ENCODE measurements at places on chromosomes 7 and 10.

DNA sequence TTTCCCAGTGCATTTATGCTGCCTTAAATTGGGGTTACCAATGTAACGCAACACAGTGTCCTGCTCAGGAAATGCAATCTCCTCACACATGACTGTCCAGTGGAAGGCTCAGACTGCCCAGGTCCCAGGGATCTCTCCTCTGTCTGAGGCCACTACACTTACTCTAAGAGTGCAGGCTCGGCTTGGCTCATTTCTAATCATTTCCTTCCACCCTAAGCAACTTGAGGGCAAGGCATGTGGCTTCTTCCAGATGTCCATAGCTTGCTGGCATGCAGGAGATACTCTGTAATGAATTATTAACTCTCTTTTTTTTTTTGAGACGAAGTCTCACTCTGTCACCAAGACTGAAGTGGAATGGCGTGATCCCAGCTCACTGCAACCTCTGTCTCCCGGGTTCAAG, 23.7 kb downstream of the PLAC9 start:
- DNase-seq = no peak

GRCh38 chr7:152136686-152137085, 111.2 kb downstream of the GALNT11 start:
- DNase-seq = no peak

DNA sequence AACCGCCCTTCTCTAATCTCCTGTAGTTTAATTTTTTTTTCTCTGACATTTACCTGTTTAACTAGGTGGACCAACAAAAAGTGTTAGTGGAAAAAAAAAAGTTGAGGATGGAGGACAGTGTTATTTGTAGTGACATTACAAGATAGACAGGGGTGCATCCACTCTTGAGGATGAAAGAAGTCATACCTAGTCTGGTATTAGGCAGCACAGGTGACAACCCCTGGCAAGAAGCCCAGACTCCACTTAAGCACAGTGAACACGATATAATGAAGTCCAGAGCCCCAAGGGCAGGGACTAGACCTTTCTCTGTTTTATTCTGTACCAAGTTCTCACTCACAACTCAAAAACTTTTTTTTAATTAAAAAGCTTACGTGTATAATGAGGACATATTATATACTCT, 268.4 kb downstream of the GPR37 start:
- no peak for DNase-seq

- no peak for DNase-seq
Measured at GRCh38 chr7:101378751-101379174, 16.1 kb downstream of the COL26A1 start.

DNA sequence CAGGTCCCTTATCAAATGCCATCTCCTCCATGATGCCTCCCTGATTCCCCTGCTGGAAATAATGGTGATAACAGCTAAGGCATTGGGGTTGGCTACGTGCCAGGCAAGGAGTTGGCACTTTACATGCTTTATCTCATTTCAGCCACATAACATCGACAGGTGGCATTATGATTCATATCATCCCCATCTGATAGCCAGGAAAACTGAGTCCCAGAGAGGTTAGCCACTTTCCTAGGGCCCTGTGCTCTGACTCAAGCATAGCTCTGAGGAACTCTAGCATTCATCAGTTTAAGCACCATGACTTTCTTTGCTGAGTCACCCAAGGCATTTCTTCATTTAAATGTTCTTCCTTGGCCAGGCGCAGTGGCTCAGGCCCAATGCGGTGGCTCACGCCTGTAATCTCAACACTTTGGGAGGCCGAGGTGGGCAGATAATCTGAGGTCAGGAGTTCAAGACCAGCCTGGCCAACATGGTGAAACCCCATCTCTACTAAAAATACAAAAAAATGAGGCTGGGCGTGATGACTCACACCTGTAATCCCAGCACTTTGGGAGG, 6.6 kb downstream of the LEP start:
- peak; percentile 65 for DNase-seq

- no peak for DNase-seq
Measured at GRCh38 chr7:31500656-31501055, 13.2 kb upstream of the ITPRID1 start.

DNA sequence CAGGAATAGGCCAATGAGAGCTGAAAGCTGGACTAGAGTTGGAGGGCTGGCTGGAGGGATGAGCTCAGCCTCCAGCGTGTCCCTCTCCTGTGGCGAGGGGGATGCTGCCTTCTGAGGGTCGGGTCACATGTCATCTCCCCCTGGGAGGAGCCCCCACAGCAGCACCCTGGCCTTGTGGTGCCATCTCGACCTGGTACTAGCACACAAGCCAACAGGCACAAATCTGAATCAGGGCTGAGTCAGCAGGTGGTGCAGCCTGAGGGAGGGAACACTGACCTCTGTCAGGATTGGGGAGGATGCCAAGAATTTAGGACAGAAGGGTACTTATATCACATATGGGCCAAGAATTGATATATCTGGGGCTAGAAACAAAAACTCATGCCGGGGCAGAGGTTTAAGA, 280.4 kb downstream of the CELF2 start:
- DNase-seq = no peak

- no peak for DNase-seq
Measured at GRCh38 chr7:4837803-4838625, 23.8 kb downstream of the PAPOLB start.

- DNase-seq = no peak
Measured at GRCh38 chr10:44463511-44464121, 78.7 kb upstream of the CXCL12 start.

- no peak for DNase-seq
Measured at GRCh38 chr10:111118758-111119157, 41.9 kb downstream of the ADRA2A start.

- no peak for DNase-seq
Measured at GRCh38 chr10:82208726-82209125, 333.7 kb downstream of the NRG3 start.

- DNase-seq = no peak
Measured at GRCh38 chr7:134865001-134865845, 85.8 kb downstream of the CALD1 start.

GRCh38 chr10:60978287-60979115, 34.5 kb upstream of the RHOBTB1 start:
- peak; percentile 88 for DNase-seq

GRCh38 chr7:4210821-4211220, 471.3 kb upstream of the FOXK1 start:
- DNase-seq = no peak

GRCh38 chr10:78415111-78415510, 381.4 kb downstream of the RPS24 start:
- no peak for DNase-seq

- no peak for DNase-seq
Measured at GRCh38 chr10:13592306-13592705, 5.5 kb downstream of the PRPF18 start.

DNA sequence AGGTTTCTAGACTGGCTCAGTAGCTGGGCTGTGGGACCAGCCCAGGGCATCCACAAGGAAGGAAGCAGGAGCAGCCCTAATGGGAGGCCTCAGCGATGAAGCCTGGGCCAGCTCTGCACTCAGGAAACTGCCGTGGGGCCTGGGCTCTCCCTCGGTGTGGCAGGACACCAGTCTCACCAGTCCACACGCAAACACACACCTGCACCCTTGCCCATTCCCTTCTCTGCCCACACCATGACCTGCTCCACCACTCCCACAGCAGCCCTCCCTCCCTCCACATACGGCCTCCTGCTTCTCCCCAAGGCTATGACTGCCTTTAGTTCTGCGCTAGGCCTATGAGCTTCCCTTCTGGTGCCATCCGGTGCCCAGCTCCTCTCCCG, 7.1 kb downstream of the FGF8 start:
- DNase-seq = no peak

- no peak for DNase-seq
Measured at GRCh38 chr10:89535171-89536012, at the start of gene SLC16A12. Gene SLC16A12, minus strand, starts transcription at chr10:89535594. Its CDS starts 73,016 bp downstream, at chr10:89462578.

DNA sequence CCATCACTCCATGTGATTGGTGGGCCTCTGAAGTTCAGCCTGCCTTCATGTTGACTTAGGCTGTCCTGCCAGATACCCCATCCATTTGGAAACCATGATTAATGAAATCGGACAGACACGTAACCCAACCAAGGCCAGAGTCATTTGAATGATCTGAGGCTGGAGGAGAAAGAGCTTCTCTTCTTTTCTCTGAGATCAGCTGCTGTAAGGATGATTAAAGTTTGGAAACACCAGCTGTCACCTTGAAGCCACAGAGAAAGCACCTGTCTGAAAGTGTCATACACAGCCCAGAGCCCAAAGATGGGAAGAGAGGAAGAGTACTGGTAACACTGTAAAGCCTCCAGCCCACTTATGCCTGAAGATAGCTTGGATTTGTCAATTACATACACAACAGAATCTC, 22.9 kb downstream of the NEBL start:
- DNase-seq = no peak

DNA sequence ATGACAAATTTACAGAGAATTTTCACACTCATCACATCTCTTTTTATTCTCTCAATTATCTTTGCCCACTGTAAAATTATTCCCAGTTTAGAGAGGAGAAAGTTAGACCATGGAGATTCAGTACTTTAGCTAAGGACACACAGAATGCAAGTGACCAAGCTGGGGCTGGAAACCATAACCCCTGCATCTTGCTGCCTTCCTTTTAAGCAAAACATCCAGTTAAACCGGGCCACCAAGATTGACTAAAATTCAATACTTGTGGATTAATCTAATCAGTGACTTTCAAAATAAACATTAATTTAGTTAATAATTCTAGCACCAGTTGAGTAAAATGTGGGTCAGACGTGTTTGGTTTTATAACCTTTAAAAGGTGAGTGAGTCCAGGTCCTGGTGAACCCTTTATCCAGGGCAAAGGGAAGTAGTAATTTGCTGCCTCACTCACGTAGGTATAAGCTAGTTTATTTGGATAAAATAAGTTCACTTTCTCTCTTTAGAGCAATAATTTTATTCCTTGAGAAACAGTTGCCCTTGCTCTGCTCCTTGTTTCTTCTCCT, 1.9 kb upstream of the CYP2C8 start:
- DNase-seq = no peak

DNA sequence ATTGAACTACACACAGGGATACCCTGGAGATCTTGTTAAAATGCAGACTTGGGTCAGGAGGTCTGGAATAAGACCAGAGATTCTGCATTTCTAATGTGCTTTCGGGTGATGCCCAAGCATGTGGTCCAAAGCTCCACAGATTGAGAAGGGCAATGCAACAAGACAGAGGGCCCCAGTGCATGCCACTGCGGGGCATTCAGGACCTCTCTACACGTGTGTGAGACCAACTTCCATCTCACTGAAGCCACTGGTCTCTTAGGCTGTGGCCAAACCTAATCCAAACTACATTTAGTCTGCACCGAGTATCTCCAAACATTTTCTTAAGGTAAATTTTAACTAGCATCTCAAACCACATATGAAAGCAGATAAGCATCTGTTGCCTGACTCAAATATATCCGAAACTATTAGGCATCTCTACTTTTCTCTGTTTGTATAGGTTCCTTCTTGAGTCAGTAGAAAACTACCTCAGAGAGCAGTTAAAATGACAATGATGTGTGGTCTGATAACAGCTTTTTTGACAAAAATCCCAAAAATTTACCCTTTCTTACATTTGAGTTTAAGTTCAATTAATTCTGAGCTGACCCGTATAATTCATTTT, 107.5 kb downstream of the ELMO1 start:
- no peak for DNase-seq

GRCh38 chr10:106573106-106573505, 591.4 kb downstream of the SORCS1 start:
- DNase-seq = no peak

DNA sequence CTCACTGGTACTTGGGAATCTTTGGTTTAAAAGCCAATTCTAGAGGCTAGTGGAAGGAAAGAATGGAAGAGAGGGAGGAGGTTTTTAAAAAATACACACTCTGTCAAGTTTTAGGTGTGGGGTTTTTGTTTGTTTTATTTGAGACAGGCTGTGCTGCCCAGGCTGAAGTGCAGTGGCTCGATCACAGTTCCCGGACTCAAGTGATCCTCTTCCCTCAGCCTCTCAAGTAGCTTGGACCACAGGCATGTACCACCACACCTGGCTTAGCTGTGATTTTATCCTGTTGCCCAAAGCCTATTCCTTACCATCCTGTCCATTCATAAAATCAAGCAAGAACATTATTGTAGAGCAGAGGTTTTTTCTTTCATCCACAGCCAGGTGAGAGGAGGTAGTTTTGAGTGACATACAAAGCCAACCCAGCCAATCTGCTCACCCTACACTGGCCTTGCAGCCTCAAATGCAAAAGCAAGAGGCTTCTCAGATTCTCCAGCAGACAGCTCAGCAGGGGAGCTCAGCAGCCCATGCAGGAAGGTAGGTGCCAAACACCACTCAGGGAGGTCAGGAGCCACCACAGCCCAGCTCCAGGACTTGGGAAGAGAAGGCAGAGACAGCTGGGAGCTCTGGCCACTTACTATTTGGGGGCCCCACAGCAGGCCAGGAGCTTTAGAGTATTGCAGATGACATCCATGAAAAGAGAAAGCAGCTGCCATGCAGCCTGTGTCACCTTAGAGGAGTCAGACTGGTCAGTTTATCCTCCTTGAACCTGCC, 65.8 kb downstream of the TMEM209 start:
- no peak for DNase-seq

DNA sequence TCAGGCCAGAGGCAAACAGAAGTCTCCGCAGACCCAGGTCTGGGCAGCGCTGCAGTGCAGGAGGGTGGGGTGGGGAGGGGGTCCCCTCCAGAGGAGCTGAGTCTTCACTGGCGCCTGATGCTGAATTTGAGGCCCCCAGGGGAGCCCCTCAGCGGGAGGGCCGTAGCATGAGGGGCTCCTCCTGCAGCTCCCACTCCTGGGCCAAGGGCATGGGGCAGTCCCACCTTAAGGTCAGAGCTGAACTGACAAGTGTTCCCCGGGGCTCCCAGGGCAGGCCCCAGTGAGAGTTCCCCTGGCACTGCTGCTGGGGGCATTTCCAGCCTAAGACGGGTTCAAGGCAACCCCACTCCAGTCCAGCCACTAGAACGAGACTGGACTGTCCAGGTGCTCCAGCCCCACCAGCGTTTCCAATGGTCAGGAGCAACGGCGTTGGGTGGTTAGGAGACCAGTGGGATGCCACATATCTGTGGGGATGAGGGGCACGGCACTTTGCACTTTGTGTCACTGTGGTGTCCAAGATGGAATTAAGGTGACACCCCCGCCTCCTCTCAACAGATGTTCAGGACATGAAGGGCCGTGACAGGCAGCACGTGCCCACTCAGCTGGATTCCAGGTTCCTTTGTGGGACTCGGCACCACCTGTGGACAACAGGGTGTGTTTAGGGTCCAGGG, 139.1 kb downstream of the PTPRN2 start:
- DNase-seq = no peak

- DNase-seq = no peak
Measured at GRCh38 chr7:158106272-158106671, 481.4 kb downstream of the PTPRN2 start.

DNA sequence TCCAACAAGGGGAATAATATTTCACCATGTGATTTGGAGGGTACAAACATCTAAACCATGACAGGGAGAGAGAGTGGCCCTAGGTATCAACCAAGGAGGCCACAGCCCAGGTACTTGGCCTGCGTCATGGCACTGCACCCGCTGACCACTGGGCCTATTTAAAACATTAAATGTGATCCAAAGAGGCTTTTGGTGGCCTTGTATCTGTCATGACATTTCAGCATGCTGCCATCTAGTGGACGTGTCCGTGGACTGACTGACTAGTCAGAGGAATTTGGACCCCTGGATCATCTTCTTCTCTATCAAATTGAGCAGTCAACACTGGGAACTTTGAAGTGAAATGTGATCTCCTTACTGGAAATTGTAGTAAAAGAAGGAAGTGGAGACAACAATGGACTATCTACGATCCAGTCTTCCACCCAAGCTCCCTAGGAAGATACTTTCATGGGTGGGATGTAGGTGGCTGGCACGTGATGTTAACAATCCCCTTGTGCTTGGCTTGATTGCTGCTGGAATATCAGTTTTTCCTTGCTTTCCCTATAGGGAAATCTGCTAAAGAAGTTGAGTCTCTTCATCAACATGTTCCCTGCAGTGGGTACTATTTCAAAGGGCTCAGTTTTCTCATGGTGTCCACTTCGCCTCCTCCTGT, 24.6 kb upstream of the ITGA8 start:
- peak; percentile 14 for DNase-seq
